ENCODE measurements at places on chromosomes 7 and 10. TPM values are rescaled to one million over a fixed set of nuclear protein-coding genes. Genes with fewer than 3 reads are reported as not detected.

ABI1 gene
- 47.1 TPM for total RNA-seq

ZNF786 gene
- total RNA-seq: 7.7 TPM

COL17A1 gene
- 0.84 TPM for total RNA-seq

MRLN gene
- not detected for total RNA-seq

DNA sequence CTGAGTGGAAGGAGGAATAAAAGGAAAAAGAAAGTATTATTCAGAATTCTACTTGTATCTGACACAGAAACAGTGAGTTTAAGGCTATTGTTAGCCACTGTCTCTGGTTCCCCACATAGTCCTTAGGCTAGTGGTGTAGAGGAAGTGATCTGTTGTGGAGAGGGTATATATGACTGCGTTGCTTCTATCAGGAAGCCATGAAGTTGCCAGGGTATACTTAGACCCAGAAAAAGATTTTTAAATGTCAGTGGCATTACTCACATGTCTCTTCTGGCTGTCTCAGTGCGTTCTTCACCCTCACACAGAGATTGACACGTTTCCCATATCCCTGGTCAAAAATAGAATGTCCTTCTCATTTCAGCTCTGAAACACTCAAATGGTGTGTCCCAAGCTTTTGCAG is 72.7 kb downstream of the SEM1 start:
- no peak for DNase-seq

- DNase-seq: no peak
Measured at GRCh38 chr7:21651697-21652096, 108.9 kb downstream of the DNAH11 start.

DNA sequence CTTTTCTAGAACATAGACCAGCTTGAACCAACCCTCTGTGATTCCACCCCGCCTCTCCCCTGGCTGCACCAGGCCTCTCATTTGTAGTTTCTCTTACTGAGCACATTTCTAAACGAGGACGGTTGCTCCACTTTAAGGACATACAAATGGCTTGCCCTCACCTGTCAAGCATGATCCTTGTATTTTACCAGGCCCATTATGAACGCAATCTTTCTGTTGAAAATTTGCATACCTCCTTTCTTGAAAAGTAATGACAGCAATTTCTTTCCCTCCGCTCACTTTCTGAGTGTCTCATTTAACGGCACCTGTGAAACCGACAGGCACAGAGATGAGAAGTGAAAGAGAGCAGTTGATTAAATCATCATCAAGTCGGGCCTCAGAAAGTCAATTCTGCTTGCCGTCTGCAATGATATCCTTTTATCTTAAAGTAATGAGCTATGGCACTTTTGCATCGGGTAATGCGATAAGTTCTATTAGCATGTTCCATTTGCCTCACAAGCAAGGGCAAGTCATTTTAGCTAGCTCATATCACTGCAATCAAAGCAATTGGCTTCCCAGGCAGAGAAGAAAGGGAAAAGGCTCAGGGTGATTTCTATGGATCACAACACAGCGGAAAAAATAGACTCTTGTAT is 705.6 kb upstream of the GALNT17 start:
- no peak for DNase-seq

DNA sequence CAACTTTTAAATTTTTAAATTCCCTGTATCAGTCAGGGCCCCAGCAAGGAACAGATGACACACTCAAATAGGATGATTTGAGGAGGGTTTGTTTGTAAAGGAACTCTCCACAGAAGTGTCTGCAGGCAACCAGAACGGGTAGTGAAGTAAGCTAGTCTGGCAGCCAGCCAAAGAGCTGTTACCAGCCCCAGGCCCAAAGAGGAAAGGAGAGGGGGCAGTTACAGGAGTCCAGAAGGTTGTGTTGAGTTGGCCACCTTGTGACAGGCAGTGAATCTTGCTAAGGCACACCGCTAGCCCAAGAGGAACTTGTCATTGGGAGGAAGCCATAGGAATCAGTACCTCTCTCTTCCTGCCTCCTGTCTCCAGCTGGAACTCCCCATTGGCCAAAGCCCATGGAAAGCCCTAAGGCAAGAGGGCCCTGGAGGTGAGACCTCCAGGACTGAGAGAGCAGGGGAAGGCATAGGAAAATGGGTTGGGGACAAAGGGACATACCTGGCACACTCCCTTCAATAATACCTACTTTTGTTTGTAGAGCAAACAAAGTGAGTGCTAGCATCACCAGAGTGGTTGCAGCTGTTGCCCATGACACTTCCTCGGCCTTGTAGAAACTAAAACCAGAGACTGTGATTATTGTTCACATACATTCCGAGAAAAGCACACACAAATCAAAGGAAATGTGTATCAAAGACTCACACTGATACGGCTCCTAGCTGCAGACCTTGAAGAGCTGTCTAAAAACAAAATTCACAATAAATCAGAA is 25.4 kb upstream of the GATAD1 start:
- peak; percentile 13 for DNase-seq

DNA sequence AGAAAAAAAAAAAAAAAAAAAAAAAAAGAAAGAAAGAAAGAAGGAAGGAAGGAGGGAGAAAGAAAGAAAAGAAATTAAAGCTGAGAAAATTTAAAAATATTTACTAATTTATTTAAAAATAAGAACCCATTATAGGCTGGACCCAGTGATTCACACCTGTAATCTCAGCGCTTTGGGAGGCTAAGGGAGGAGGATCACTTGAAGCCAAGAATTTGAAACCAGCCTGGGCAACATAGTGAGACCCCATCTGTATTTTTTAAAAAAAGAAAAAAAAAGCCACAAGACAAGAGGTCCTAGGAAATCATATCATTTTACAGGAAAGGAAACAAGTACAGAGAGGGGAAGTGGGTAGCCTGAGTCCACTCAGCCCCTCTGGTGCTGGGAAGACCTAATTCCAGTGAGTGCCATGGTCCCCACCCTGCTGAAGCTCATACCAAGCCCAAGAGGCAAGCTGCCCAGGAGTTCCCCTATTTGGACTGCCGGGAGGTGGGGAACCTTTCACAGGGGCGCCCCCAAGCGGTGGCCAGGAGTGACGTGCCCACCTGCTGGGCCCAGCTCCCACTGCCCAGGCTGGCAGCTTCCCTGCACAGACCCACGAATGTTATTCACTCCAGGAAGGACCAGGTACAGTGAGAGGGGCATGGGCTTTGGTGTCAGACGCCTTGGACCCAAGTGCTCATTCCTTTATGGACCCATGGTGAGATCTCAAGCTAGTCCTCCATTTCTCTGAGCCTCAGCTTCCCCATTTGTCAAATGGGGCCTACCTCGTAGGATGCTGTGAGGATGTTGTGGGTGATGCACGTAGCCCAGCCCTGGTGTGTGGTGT is 133.6 kb downstream of the ZMIZ1 start:
- DNase-seq: peak; percentile 73

- DNase-seq: no peak
Measured at GRCh38 chr7:24591152-24591551, 17.9 kb downstream of the PALS2 start.

DNA sequence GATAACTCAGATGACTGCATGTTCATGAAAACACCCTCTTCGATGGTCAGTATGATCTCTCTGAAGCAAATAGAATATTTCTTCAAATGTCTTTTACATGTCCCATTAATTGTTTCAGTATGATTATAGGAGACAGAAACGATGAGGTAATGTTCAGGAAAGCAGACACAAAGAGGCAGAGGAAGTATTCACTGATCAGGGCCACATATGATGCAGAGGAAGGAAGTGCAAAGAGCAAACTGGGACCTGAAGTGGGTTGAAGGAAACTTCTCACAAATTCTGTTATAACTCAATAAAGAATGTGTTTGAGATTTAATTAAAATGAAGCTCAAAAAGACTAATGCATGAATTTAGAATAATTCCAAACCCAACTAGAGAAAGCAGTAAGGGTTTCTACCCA is 70.5 kb downstream of the TES start:
- peak; percentile 84 for DNase-seq

- peak; percentile 38 for DNase-seq
Measured at GRCh38 chr10:17544465-17544864, 72.7 kb downstream of the HACD1 start.

GRCh38 chr10:84424731-84425167 is 96.4 kb downstream of the CCSER2 start:
- DNase-seq: peak; percentile 95

- no peak for DNase-seq
Measured at GRCh38 chr7:151721694-151722093, 155.2 kb downstream of the PRKAG2 start.

Data from dermis blood vessel endothelial cell (primary cell).